Activated T-helper 9 cell treated with anti-CD3 and anti-CD28 coated beads, Interleukin-2, amount 50 U/mL, for 16 hours (primary cell): ENCODE measurements at places on chromosomes 3 and 15.

DNA sequence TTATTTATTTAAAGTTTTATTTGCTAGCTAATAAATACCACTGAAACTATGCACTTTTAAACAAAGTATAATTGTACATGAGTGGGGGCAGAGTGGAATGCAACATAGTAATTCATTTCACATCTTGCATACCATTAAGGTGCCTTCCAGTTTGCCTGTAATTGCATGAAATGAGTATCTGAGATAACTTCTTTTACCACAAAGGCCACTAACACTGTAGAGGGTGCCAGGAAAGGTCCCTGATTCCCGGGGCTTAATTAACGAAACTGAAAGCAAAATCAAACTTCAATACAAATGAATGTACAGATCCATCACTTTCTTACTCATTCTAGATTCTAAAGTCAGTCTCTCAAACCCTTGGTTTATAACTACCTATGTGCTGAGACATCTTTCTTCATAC is 2.1 kb downstream of the CD47 start:
- peak; percentile 11 for DNase-seq

GRCh38 chr3:38004415-38005075 is 14.0 kb downstream of the VILL start:
- DNase-seq = peak; percentile 36

GRCh38 chr15:85551221-85551832 is 170.9 kb downstream of the AKAP13 start:
- no peak for DNase-seq

DNA sequence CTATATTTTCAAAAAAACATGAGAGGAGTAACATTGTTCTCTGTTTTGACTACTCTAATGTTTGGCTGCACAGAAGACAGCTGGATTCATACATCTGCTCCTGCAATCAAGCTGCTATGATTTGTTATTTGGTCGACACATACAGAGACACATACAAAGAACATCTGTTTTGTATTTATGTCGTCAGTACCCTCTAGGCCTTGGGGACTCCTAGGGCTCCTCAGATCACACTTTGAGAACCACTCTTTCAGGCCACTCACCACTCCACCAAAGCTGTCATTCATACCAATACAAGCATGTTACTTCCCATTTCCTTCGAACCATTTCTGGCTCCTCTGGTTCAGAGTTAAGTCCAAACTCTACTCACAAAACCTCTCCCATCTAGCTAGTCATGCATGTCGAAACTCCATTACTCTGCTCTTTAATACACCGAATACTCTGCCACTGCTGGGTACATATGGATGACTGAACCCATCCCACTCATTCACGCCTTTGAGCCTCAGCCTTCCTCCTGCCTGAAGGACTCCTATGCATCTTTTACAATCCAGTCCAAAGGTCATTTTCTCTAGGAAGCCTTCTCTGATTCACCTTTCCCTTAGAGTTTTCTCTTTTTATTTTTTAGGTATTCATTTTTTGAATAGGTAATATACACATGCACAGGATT is 102.9 kb upstream of the ARHGEF3 start:
- DNase-seq = no peak

DNA sequence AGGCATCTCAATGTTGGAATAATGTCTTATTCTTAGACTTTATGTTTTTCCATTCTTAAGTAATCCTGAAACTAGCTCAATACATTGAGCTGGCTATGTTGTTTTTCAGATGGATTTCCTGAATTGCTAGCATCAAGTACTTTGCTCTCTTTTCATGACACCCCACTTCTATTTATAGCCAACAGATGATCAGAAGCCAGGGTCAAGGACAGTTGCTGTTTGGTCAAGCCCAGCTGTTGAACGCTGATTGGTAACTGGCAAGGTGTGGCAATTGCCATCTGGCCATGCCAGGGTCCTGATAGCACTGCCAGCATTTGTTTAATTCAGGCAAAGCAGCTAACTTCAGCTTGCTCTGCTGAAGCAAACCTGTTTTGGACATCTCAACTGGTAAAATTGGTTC is 46.2 kb upstream of the PLCL2 start:
- DNase-seq = no peak

DNA sequence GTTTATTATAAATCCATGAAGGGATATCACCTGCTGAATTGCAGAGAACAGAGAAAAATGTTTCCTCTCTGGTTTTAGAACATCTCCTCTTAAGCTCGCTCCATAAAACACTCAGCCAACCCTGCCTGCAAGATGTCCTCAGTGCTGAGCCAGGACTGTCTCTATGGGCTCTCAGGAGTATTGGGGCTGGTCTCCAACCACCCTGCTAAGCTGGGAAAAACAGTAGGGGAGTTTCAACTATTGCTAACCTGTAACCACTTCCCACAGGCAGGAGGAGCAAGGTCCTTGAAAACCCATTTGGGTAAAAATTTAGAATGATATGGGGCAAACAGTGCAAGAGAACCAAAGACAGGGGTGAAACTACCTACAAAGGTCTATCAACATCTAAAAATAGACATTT is 34.3 kb downstream of the MYO1E start:
- no peak for DNase-seq
